ENCODE measurements at places on chromosomes 2 and 18.

GRCh38 chr2:134224005-134224404 lies 29.9 kb upstream of the MGAT5 start:
- DNase-seq = no peak

DNA sequence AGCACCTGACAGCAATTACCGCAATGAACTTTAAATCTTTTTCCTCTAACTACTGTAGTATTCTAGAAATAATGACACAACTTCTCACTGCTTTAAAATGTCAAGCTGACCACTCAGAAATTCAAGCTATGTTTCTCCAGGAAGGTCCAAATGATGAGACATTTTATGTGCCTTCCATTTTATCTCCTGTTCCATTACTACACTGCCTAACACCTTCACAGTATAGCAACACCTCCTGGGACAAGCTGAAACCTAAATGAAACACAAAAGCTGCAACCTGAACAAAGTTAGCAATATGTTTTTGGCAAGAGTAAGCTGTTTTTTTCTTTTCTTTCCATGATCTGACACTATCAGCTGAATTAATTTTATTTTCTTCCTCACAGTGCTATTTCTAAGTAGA lies 81.9 kb downstream of the IKZF2 start:
- DNase-seq = no peak

GRCh38 chr2:69018678-69019095 lies 5.7 kb downstream of the ANTXR1 start:
- no peak for DNase-seq

DNA sequence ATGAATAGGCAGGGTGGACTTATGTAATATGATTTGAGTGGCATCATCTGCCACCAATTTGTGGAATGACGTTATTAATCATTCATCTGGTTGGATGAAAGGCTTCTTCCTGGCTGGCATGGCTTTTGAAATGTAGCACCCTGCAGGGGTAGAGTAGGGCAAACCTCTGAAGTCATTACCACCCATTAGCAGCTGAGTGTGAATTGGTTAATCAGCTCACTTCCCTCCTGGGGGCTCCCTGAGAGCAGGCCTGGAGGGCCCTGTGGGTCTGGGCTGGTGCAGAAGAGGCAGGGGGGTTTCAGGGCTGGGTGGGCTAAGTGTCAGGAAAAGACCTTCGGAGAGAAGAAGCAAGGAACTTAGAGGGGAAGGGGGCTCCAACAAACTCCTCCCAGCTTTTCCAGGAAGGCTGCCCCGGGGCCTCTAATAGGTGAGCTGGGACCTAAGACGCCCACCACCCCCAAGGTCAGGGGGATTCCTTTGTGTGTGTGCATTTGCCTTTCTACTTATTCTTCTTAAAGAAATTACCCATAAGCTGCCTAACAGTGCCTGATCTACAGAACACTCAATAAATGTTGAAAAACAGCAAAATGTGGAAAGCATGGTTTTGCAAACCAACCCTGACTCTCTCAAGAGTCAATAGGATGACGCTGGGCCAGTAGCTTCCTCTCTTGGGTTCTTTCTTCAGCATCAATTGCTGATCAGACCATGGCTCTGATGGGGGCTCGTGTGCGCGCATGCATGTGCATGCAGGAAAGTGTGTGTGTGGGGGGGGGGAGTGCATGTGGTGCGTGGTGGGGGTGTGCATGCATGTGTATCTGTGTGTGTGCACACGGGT lies 49.7 kb upstream of the ZNF516 start:
- no peak for DNase-seq

GRCh38 chr2:197212344-197213262 lies 98.0 kb downstream of the ANKRD44 start:
- no peak for DNase-seq

DNA sequence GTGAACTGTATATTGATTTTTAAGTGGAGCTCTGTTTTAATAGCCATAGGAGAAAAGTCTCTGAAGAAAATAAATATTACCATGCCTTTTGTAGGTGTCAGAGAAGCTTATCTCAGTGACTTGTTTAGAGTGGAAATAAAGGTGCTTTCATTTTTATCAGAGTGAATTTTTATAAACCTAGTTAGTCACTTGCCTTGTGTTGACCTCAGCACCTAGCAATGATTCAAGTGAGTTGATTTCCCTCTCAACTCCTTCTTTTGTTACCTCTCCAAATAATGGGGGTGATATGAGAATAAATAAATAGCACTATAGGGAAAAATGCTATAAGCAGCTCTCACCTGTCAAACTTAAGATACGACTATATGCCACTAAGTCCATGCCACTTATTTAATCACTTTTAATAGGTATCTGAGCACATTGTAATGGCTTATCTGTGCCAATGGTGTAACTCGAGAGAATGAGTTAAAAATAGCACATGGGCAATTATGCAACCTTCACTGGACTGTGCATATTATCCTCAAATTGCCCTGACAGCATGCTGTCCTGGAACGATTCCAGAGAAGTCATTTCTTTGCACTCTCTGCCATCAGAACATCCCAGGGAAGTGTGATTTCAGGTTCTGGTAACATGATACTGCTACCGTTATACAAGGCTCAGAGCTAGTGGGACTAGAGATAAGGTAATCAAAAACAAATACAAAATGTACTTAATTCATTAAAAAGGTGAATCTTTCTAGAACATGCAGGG lies 290.8 kb downstream of the CCDC85A start:
- no peak for DNase-seq

DNA sequence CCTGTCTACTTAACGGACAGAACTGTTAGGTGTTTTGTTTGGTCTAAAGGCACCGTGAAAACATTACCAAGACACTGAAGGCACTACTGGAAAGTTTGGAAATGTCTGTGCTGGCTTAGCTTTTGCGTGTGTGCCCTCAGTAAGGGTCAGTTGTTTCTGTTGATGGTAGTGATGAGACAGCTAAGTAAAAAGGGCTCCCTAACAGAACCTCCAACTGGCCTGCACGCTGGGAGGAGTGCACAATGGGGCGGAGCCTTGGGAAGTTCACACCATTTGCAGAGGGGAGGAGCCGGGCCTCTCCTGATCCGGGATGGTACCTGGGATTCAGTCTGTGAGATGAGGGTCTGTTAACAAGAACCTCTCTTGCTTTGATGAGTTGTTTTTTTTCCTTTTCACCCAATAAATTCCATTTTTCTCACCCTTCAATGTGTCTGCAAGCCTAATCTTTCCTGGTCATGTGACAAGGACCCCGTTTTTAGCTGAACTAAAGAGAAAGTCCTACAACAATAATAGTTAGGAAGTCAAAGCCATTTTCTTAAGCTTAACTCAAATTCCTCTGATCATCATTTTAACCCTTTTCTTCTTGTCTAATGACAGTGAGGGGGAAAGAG lies 368.7 kb downstream of the PARD3B start:
- no peak for DNase-seq

DNA sequence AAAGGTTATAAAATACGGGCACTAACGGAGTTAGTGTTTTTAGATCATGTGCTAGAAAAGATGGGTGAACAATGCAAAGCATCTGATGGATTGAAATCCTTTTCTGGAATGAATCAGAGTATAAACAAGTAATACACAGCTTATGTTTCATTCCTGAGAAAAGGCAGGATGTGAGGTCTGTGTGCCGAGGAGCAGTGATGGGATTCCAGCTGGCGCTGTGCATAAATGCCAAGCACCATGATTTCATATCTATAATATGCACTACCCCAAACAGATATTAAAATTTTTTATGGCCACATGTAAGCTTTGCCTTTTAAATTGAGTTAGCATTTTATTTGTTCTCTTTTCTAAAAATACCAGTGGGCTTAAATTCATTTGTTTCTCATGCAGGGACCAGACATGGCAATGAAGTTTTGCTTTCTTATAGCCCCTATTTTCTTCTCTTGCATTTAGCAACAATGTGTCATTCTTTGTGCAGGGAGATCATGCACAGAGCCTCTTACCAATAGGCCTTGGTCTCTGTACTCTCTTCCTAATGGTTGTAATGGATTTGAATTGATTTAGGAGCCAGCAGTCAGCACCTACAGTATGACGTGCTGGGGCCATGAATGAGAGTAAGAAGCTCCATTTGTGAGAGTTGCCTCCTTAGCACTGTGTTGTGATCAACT lies 323.9 kb downstream of the SLC8A1 start:
- no peak for DNase-seq

DNA sequence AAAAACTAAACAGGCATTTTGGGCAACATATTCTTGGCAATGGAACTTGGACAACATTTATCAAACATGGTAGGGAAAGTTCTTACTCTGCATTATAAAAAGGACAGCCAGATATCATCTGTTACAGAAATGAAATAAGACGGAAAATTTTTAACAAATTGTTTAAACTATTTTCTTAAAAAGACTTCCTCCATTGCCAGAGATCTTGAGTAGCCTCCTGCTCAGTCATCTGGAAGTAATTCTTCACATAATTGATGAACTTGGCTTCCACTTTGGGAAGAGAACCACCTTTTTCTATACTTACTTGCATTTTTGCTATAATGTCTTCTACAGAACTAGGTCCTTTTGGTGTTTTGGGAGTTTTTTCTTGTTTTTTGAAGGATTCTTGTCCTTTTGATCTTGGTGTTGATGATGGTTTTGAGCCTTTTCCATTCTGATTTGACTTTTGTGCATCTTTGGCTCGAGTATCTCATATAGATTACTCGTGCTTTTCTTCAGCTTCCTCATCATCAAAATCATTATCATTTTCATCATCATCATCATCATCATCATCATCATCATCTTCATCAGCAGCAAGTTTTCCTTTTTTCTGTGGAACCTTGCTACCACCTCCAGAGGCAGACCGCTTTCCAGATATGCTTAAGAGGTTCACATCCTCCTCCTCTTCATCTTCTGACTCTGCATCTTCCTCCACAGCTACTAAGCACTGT lies 66.2 kb downstream of the CD28 start:
- DNase-seq = no peak

Measured in neural progenitor cell (in vitro differentiated cells).